Naive thymus-derived CD8-positive, alpha-beta T cell (primary cell): ENCODE measurements at places on chromosomes 3 and 15. TPM values are rescaled to one million over a fixed set of nuclear protein-coding genes. Genes with fewer than 3 reads are reported as not detected.

- no peak overlapping the region for H3K27ac ChIP-seq
- no peak overlapping the region for H3K4me3 ChIP-seq
- no peaks in the 10 kb centered on the region for H3K36me3 ChIP-seq
- H3K4me1 ChIP-seq, result no peaks in the 10 kb centered on the region
- H3K27me3 ChIP-seq, result peaks cover 13% of the 10 kb centered on the region
- DNase-seq, result no peak
These were observed 132.5 kb upstream of the THBS1 start for GRCh38 chr15:39448409-39448808.

- no peak for DNase-seq
- peaks cover 84% of the 10 kb centered on the region for H3K36me3 ChIP-seq
- no peak overlapping the region for H3K4me3 ChIP-seq
- peaks cover 4% of the 10 kb centered on the region for H3K4me1 ChIP-seq
- H3K27me3 ChIP-seq, result no peaks in the 10 kb centered on the region
These were observed 72.4 kb downstream of the TBC1D2B start for GRCh38 chr15:78004919-78005634.

The ERICH6 gene
- not detected for total RNA-seq

DNA sequence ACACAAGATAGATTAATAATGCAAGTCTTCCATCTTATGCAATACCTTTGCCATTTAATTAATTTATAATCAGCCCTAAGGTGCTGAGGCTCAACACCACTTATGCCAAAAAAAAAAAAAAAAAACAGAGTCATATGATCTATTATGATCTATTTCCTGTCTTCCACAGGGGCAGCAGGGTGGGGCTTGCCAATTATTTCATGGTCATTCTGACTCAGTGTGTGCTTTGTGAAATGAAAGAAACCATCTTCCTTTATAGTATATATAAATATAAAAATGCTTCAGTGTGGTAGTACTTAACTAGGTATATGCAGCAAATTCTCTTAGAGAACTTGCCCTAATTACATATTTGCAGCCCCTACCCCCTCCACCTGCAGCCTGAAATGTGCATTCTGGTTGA is 7.2 kb upstream of the RARB start:
- no peaks in the 10 kb centered on the region for H3K36me3 ChIP-seq
- no peaks in the 10 kb centered on the region for H3K4me1 ChIP-seq
- no peak for DNase-seq
- H3K27ac ChIP-seq, result no peak overlapping the region
- H3K4me3 ChIP-seq, result no peak overlapping the region

GRCh38 chr3:115623044-115623868 is at the start of gene GAP43:
TSS of gene GAP43 (plus strand) at chr3:115623510. CDS start at chr3:115623690, 180 bp downstream.
- H3K36me3 ChIP-seq, result no peaks in the 10 kb centered on the region
- H3K27me3 ChIP-seq, result peaks cover 46% of the 10 kb centered on the region
- DNase-seq, result no peak
- H3K27ac ChIP-seq, result no peak within 1 kb of the TSS
- peak within 1 kb of the TSS; percentile 6 for H3K4me3 ChIP-seq

DNA sequence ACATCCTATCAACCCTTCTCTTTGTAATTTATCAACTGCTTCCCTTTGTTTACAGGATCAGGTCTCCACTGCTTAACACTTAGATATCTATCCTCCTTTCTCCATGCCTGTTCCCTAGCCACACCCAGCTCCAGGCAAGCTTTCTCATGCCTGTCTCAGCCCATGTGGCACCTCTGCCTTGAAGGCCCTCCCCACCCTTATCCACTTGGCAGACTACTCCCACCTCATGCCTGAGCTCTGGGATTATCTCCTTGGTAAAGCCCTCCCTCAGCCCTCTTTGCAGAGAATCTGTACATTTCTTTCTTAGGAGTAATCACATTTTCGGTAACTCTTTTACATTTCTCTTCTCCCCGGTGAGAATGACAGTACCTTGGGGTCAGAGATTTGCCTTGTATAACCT is 96.0 kb downstream of the ATP1B3 start:
- H3K27ac ChIP-seq, result no peak overlapping the region
- H3K4me3 ChIP-seq, result no peak overlapping the region
- no peaks in the 10 kb centered on the region for H3K27me3 ChIP-seq
- H3K36me3 ChIP-seq, result peaks cover 5% of the 10 kb centered on the region
- no peak for DNase-seq

DNA sequence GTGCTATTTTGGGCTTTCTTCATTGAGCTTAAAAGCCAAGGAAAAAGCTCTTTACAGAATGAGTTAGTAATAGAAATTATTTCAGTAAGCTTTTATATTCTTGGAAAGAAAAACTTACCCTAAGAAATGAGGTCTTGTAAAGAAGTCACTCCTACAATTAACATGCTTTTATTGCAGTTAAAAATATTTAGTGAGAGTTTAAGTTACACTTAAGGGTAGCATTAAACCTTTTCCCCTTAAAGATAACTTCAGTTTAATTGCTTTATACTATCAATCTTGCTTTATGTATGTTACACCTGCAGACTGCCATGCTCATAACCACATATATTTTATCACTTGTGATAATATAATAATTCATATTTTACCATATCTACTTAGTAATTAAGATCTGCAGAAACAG is 426.2 kb downstream of the PLCL2 start:
- no peak overlapping the region for H3K27ac ChIP-seq
- H3K27me3 ChIP-seq, result no peaks in the 10 kb centered on the region
- H3K4me3 ChIP-seq, result no peak overlapping the region

The MOBP gene
- total RNA-seq, result not detected

- H3K4me1 ChIP-seq, result no peaks in the 10 kb centered on the region
- H3K27me3 ChIP-seq, result peaks cover 32% of the 10 kb centered on the region
- H3K4me3 ChIP-seq, result no peak overlapping the region
- no peak for DNase-seq
These were observed 17.5 kb downstream of the LMCD1 start for GRCh38 chr3:8519156-8519555.

- no peak overlapping the region for H3K4me3 ChIP-seq
- DNase-seq, result no peak
- H3K4me1 ChIP-seq, result no peaks in the 10 kb centered on the region
- no peak overlapping the region for H3K27ac ChIP-seq
These were observed 193.1 kb downstream of the ABHD5 start for GRCh38 chr3:43883729-43884396.

- no peak overlapping the region for H3K4me3 ChIP-seq
- peaks cover 1% of the 10 kb centered on the region for H3K27me3 ChIP-seq
- H3K36me3 ChIP-seq, result no peaks in the 10 kb centered on the region
- DNase-seq, result no peak
- H3K27ac ChIP-seq, result no peak overlapping the region
These were observed 46.9 kb downstream of the B3GNT5 start for GRCh38 chr3:183299976-183300375.
